Activated naive CD4-positive, alpha-beta T cell treated with anti-CD3 and anti-CD28 coated beads, Interleukin-2, amount 50 U/mL, for 72 hours (primary cell): ENCODE measurements at places on chromosomes 1 and 21. TPM values are rescaled to one million over a fixed set of nuclear protein-coding genes. Genes with fewer than 3 reads are reported as not detected.
A peak's percentile ranks its signal among the peaks of the same experiment; 100 is the strongest.

Gene KCNC4
- total RNA-seq = 8.6 TPM

Gene ERO1B
- 5.0 TPM for total RNA-seq

Gene LCE1F
- total RNA-seq = not detected

Gene GBP7
- total RNA-seq = not detected

- DNase-seq = no peak
Measured at GRCh38 chr1:109705411-109705810, 6.6 kb upstream of the GSTM5 start.

- no peak for DNase-seq
Measured at GRCh38 chr1:17119076-17119772, at the start of gene PADI2. TSS of gene PADI2 (minus strand) at chr1:17119451. CDS start at chr1:17119371, 80 bp downstream.

GRCh38 chr1:61498342-61498741 lies 226.6 kb downstream of the TM2D1 start:
- no peak for DNase-seq

DNA sequence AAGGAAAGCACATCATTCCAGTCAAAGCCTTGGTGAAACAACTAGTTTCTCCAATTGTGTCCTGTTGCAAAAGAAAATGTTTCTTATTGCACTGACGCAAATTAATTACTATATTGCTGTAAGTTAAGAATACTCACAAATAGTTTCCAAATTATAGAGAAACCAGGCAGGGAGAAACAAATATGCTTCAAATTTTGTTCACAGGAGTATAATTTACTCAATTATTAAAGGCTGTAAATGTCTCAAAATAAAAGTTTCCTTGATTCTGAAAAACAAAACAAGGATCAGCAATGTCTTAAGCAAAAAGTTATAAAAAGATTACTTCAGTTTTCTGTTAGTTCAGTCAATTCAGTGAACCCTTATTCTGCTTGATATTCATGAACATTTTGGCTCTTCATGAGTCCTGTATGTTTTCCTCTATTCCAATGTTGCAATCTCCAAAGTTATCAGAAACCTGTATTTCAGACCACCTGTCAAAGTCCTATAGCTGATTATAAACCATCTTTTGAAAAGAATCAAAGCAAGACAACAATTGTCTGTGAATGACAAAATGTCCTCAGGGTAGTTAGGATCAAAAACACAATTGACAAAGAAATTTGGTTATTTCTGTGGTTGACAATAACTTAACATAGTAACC lies 11.7 kb upstream of the SYPL2 start:
- DNase-seq = no peak

- DNase-seq = no peak
Measured at GRCh38 chr1:235898126-235898525, 31.4 kb upstream of the LYST start.

GRCh38 chr1:150362721-150363425 lies 1.1 kb upstream of the RPRD2 start:
- DNase-seq = no peak

DNA sequence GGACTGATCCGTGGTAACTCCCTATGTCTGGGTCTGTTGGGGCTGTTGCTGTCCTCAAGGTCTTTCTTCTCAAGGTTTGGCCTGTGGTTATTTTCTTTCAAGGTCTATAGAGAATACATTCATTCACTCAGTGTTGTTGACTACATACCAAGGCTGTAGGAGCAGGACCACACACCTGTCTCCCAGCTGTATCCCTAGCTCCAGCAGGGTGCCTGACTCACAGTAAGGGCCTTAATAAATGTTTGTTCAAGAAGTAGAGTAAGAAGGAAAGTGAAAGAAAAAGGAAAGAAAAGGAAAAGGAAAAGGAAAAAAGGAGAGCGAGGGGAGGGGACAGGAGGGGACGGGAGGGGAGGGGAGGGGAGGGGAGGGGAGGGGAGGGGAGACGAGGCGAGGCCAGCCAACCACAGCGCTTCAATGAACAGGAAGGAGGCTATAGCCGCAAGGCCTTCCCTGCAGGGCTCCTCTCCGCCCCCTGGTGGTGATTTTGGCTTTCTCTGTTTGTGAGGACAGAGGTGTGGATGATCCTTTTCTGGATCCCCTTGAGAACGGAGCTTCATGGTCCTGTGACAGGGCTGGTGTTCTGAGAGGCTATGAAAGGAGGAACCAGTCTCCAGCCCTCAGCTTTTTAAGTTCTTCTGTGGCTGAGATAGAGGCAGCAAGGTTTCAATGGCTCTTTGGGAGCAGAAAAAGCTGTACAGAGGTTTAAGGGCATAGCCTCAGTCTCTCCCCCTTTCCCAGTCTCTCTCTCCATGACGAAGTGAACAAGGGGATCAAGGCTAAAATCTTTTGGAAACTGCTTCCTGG lies 30.6 kb upstream of the LCE5A start:
- peak; percentile 62 for DNase-seq
